ENCODE measurements at places on chromosomes 6 and 20.

GRCh38 chr6:16769986-16770376, 8.7 kb upstream of the ATXN1 start:
- no peak overlapping the region for H3K4me3 ChIP-seq
- DNase-seq = no peak
- H3K27ac ChIP-seq = no peak overlapping the region
- no peaks in the 10 kb centered on the region for H3K36me3 ChIP-seq
- no peaks in the 10 kb centered on the region for H3K27me3 ChIP-seq
- H3K4me1 ChIP-seq = peaks cover 20% of the 10 kb centered on the region

- H3K36me3 ChIP-seq = no peaks in the 10 kb centered on the region
- no peaks in the 10 kb centered on the region for H3K27me3 ChIP-seq
- no peak for DNase-seq
- no peaks in the 10 kb centered on the region for H3K4me1 ChIP-seq
These were observed 330.9 kb upstream of the NOX3 start for GRCh38 chr6:155786528-155786927.

DNA sequence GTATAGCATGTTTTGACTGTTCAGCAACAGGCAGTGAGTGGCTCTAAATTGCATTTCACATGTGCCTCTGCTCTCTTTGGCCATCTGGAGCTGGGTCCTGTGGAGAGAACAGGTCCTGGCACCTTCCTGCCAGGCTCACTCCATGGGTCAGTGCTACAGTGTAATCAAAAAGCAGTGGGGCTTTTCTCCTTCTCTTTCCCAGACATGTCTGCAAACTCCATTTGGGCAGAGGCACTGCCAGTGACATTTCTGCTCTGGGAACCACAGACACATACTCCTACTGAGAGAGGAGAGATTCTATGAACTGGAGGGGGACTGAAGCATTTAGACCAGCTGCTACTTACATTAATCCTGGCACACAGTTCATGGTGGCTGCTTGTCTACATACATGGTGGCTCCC, 68.3 kb upstream of the TRAF3IP2 start:
- H3K4me1 ChIP-seq = peaks cover 11% of the 10 kb centered on the region
- no peak overlapping the region for H3K27ac ChIP-seq
- DNase-seq = no peak

DNA sequence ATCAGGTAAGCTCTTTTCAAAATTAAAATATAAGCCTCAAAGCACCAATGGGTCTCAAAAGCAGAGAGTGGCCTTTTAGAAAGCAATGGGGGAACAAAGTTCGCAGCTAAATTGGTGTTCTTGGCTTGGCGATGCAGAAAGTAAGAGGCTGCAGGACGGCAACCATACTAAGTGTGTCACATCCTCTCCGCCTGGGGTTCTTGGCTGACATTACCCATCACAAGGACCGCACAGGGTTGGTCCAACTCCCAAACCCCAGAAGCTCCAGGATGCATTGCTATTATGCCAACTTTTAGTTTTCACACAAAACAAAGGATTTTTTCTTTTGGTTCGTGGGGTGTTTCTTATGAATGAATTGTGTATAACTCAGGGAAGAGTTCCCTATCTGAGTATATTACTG, 124.8 kb downstream of the PRKN start:
- no peaks in the 10 kb centered on the region for H3K36me3 ChIP-seq
- no peak for DNase-seq
- no peak overlapping the region for H3K27ac ChIP-seq
- H3K4me3 ChIP-seq = no peak overlapping the region
- H3K27me3 ChIP-seq = no peaks in the 10 kb centered on the region

- no peaks in the 10 kb centered on the region for H3K27me3 ChIP-seq
- no peak overlapping the region for H3K27ac ChIP-seq
- no peak overlapping the region for H3K4me3 ChIP-seq
- no peaks in the 10 kb centered on the region for H3K4me1 ChIP-seq
- H3K36me3 ChIP-seq = no peaks in the 10 kb centered on the region
These were observed 1094.4 kb upstream of the MAP3K7 start for GRCh38 chr6:91681296-91681695.

DNA sequence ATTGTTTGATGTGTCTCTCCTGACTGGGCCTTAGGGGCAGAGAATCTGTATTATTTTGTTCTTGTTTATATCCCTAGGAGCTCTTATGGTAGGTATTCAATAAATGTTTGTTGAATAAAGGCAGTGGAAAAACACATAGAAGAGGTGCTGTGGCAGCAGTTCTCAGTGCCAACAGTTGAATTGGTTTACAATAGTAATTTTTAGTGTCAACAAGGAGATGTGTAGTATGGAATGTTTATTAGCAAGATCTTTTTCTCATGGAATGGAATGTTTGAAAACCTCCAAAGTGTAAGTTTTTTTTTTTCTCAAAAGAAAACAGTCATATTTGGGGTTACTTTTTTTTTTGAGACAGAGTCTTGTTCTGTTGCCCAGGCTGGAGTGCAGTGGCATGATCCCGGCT, 28.0 kb downstream of the ASXL1 start:
- peaks cover 32% of the 10 kb centered on the region for H3K4me1 ChIP-seq
- peaks cover 15% of the 10 kb centered on the region for H3K36me3 ChIP-seq
- no peak overlapping the region for H3K4me3 ChIP-seq
- H3K27me3 ChIP-seq = no peaks in the 10 kb centered on the region

GRCh38 chr20:15789079-15789478, 784.2 kb downstream of the KIF16B start:
- H3K4me3 ChIP-seq = no peak overlapping the region
- no peak overlapping the region for H3K27ac ChIP-seq
- no peaks in the 10 kb centered on the region for H3K4me1 ChIP-seq
- H3K36me3 ChIP-seq = no peaks in the 10 kb centered on the region
- no peaks in the 10 kb centered on the region for H3K27me3 ChIP-seq

DNA sequence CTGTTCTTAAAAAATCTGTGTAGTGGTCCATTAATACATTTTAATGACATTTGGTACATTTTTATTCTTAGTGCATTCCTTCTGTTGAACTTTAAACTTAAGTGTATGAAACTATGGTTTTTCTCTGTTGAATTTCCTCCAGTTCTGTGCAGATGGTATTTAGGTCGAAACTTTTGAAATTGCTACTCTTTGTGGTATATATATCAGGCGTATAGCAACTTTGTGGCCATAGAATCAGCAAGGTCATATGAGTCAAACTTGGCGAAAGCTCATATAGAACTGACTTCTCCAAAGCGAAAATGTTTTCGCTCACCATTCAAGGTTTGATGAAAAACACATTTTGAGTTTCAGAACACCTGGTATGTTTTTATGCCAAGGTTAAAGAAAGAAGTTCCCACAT, 93.7 kb downstream of the MAP3K4 start:
- H3K4me1 ChIP-seq = peaks cover 32% of the 10 kb centered on the region
- DNase-seq = no peak
- H3K36me3 ChIP-seq = peaks cover 89% of the 10 kb centered on the region
- peak overlapping the region; percentile 7 for H3K27ac ChIP-seq

- no peak for DNase-seq
- H3K27ac ChIP-seq = no peak overlapping the region
- no peaks in the 10 kb centered on the region for H3K36me3 ChIP-seq
- H3K4me1 ChIP-seq = peaks cover 34% of the 10 kb centered on the region
- no peak overlapping the region for H3K4me3 ChIP-seq
These were observed 5.5 kb downstream of the POU3F2 start for GRCh38 chr6:98839781-98840361.

GRCh38 chr6:103983860-103984259, 875.9 kb downstream of the HACE1 start:
- no peak overlapping the region for H3K4me3 ChIP-seq
- H3K27ac ChIP-seq = no peak overlapping the region
- no peak for DNase-seq
- no peaks in the 10 kb centered on the region for H3K36me3 ChIP-seq
- H3K27me3 ChIP-seq = no peaks in the 10 kb centered on the region

- H3K4me1 ChIP-seq = no peaks in the 10 kb centered on the region
- no peak overlapping the region for H3K27ac ChIP-seq
- no peaks in the 10 kb centered on the region for H3K36me3 ChIP-seq
These were observed 157.2 kb downstream of the ANKRD60 start for GRCh38 chr20:58071298-58071697.

GRCh38 chr20:54172856-54173652, 732 bp downstream of the CYP24A1 start:
- peaks cover 22% of the 10 kb centered on the region for H3K4me1 ChIP-seq
- H3K27me3 ChIP-seq = peaks cover 86% of the 10 kb centered on the region
- no peaks in the 10 kb centered on the region for H3K36me3 ChIP-seq
- DNase-seq = no peak
- no peak overlapping the region for H3K27ac ChIP-seq

- H3K36me3 ChIP-seq = peaks cover 85% of the 10 kb centered on the region
- DNase-seq = no peak
- H3K4me1 ChIP-seq = no peaks in the 10 kb centered on the region
- H3K4me3 ChIP-seq = no peak overlapping the region
- no peaks in the 10 kb centered on the region for H3K27me3 ChIP-seq
These were observed 198.6 kb upstream of the SHLD1 start for GRCh38 chr20:5551621-5552020.

DNA sequence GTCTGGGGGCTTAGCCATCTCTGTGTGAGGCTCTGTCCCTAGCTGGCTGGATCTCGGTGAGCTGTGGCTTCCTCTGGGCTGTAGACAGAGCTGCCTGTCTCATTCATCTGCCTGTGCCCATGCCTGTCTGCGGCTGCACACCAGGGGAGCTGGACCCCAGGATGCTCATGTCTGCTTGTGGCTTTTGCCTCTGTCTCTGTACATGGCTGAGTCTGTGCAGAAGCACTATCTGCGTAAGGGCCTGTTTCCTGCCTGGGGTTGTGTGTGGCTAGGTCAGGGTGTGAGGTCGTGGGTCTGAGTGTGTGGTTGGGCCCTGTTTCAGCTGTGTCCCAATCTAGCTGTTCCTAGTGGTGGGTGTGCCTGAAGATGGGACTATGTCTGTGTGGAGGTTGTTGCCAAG, 68.2 kb downstream of the CDH22 start:
- H3K36me3 ChIP-seq = no peaks in the 10 kb centered on the region
- no peak for DNase-seq
- peaks cover 6% of the 10 kb centered on the region for H3K27me3 ChIP-seq
- no peaks in the 10 kb centered on the region for H3K4me1 ChIP-seq

- no peaks in the 10 kb centered on the region for H3K27me3 ChIP-seq
- no peak for DNase-seq
- H3K4me3 ChIP-seq = no peak overlapping the region
- H3K36me3 ChIP-seq = peaks cover 50% of the 10 kb centered on the region
- H3K27ac ChIP-seq = no peak overlapping the region
These were observed 27.8 kb downstream of the SPATA2 start for GRCh38 chr20:49887251-49888211.

GRCh38 chr6:43671801-43672690, 15.5 kb downstream of the MRPS18A start:
- no peak overlapping the region for H3K27ac ChIP-seq
- H3K27me3 ChIP-seq = no peaks in the 10 kb centered on the region
- no peak for DNase-seq
- peaks cover 14% of the 10 kb centered on the region for H3K4me1 ChIP-seq
- peaks cover 64% of the 10 kb centered on the region for H3K36me3 ChIP-seq
- H3K4me3 ChIP-seq = no peak overlapping the region

- H3K4me3 ChIP-seq = no peak overlapping the region
- DNase-seq = no peak
- no peak overlapping the region for H3K27ac ChIP-seq
- H3K4me1 ChIP-seq = no peaks in the 10 kb centered on the region
- no peaks in the 10 kb centered on the region for H3K36me3 ChIP-seq
These were observed 62.0 kb downstream of the EFCAB8 start for GRCh38 chr20:32920530-32921298.

GRCh38 chr6:168873278-168874190, 380.1 kb downstream of the THBS2 start:
- no peaks in the 10 kb centered on the region for H3K27me3 ChIP-seq
- no peak overlapping the region for H3K4me3 ChIP-seq
- H3K4me1 ChIP-seq = peaks cover 4% of the 10 kb centered on the region
- no peaks in the 10 kb centered on the region for H3K36me3 ChIP-seq
- DNase-seq = no peak

DNA sequence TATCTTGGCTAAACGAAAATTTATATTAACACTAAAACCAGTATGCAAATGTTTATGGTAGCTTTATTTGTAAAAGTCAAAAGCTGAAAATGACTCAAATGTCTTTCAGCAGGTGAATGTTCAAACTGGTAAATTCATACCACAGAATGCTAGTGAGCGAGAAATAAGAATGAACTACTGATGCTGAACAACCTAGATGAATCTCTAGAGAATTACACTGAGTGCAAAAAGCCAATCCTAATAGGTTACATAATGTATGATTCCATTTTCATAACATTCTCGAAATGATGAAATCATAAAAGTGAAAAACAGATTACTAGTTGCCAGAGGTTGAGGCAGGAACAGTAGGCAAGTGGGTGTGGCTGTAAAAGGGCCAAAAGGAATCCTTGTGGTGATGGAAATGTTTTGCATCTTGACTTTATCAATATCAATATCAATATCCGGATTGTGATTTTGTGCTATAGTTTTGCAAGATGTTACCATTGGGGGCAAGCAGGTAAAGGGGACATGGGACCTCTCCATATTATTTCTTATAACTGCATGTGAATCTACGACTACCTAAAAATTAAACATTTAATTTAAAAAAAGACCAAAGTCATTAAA, 26.1 kb downstream of the ZNF311 start:
- H3K27ac ChIP-seq = no peak overlapping the region
- no peak overlapping the region for H3K4me3 ChIP-seq
- no peaks in the 10 kb centered on the region for H3K36me3 ChIP-seq
- peaks cover 8% of the 10 kb centered on the region for H3K27me3 ChIP-seq
- DNase-seq = no peak

- no peak overlapping the region for H3K27ac ChIP-seq
- no peaks in the 10 kb centered on the region for H3K4me1 ChIP-seq
- H3K4me3 ChIP-seq = no peak overlapping the region
- H3K36me3 ChIP-seq = no peaks in the 10 kb centered on the region
These were observed 73.9 kb downstream of the F13A1 start for GRCh38 chr6:6246544-6246943.

DNA sequence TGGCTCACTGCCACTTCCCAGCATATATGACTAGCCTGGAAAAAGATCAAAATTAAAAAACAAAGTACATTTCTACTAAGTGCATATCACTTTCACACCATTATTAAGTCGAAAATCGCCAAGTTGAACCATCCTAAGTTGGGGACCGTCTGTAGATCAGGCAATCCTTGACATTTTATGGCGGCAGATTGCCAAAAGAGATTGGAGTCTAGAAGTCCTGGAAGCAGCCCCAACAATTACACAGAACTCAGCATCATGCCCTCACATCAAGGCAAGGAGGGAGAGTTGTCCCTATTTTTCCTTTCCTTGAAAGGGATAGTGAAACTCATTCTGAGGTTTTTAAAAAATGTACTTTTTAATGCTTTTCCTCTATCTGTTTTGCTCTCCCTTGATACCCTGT, 30.7 kb downstream of the SLC22A3 start:
- DNase-seq = no peak
- no peaks in the 10 kb centered on the region for H3K4me1 ChIP-seq
- no peak overlapping the region for H3K4me3 ChIP-seq

DNA sequence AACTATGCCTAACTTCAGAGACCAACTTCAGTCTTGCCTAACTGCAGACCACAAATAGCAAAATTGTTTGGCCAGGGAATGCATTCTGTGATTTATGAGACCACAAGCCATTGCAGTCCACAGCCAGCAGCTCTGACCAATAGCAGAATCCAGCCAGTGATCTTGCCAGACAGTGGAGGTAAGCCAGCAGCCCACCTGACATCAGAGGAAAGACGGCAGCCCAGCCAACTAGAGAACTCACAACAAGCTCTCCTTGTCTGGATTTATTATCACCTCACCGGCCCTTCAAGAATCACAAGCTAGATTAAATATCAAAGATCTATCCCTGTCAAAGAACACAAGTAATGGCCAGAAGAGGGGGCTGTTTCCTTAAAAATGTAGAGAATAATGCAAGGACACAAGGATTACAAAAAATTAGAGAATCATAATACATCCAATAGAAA, 66.5 kb upstream of the SLC35F1 start:
- H3K27me3 ChIP-seq = no peaks in the 10 kb centered on the region
- H3K4me1 ChIP-seq = no peaks in the 10 kb centered on the region
- no peak overlapping the region for H3K27ac ChIP-seq
- no peak overlapping the region for H3K4me3 ChIP-seq
- no peak for DNase-seq

Data from CD4-positive, alpha-beta T cell (primary cell).